Pulmonary artery endothelial cell (primary cell): ENCODE measurements at places on chromosomes 2 and 18. TPM values are rescaled to one million over a fixed set of nuclear protein-coding genes. Genes with fewer than 3 reads are reported as not detected.

The SLC40A1 gene
- 15.6 and 109 TPM in 2 replicates for total RNA-seq

The CPS1 gene
- 3.9 and 18.0 TPM in 2 replicates for total RNA-seq

The FKBP7 gene
- 17.8 and 26.2 TPM in 2 replicates for total RNA-seq

The TCF4 gene
- 292 and 339 TPM in 2 replicates for total RNA-seq

The CCDC68 gene
- total RNA-seq = 1.1 and 1.6 TPM in 2 replicates

The ATG16L1 gene
- 48.3 and 51.5 TPM in 2 replicates for total RNA-seq

The ESPNL gene
- total RNA-seq = under 0.01 TPM in 1 of 2 replicates, not detected in the other

The CD226 gene
- total RNA-seq = 0.04 and 0.13 TPM in 2 replicates

The PIGN gene
- total RNA-seq = 37.8 and 53.9 TPM in 2 replicates

GRCh38 chr18:48789259-48789812 lies 161.4 kb downstream of the SMAD7 start:
- no peak for DNase-seq

- DNase-seq = no peak
Observed at GRCh38 chr18:22831441-22831904, 101.7 kb upstream of the RBBP8 start.

DNA sequence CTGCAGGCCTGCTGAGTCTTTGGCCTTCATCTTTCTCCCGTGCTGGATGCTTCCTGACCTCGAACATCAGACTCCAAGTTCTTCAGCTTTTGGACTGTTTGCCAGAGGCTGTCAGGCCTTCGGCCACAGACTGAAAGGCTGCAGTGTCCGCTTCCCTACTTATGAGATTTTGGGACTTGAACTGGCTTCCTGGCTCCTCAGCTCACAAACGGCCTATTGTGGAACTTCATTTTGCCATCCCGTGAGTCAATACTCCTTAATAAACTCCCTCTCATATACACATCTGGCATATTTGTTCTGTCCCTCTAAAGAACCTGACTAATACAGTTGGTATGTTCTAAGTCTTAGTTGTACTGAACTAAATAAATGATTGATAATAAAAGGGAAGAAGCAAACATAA lies 702.8 kb upstream of the LINC00305 start:
- DNase-seq = no peak

DNA sequence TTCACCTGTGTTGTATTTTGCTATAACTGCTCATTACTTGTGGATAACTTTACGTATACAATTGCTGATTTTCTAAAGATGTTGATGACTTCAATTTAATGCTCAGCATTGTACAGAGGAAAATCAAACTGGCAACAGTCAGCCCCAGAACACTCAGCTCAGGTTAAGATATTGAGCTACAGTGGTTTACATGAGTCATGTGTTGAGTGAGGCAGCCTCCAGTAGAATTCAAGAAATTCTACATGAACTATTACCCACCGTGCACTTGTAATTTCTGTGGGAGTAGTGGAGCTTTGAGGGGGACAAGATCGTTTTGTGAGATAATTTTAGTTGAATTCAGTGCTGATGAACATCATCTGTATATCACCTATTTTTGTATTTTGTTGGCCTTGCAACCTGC lies 292.3 kb downstream of the ALPK2 start:
- DNase-seq = no peak

- DNase-seq = no peak
Observed at GRCh38 chr2:150587547-150588505, 100.4 kb upstream of the RND3 start.

- DNase-seq = no peak
Observed at GRCh38 chr2:11175293-11175795, 20.1 kb downstream of the SLC66A3 start.

- DNase-seq = no peak
Observed at GRCh38 chr18:11411048-11411447, 198.3 kb upstream of the SLC35G4 start.

DNA sequence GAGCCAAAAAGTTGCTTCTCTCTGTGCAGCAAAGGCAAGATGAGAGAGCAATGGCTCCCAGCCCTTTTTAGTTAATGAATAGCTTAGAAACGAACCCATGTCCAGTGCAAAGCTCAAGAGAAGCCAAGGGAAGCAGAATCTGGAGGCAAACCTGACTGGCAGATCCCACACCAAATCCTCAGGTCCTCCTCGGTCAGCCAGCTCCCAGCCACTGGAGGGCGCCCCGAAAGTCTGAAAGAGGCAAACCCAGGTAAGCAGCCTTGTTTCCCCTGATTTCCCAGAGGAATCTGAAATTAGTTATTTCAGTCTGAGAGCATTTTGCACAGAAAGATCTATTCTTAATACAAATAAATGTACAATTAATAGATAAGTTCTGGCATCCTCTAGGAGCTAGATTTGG lies 71.3 kb upstream of the PID1 start:
- no peak for DNase-seq

- DNase-seq = no peak
Observed at GRCh38 chr2:1638281-1638860, 105.9 kb downstream of the PXDN start.

DNA sequence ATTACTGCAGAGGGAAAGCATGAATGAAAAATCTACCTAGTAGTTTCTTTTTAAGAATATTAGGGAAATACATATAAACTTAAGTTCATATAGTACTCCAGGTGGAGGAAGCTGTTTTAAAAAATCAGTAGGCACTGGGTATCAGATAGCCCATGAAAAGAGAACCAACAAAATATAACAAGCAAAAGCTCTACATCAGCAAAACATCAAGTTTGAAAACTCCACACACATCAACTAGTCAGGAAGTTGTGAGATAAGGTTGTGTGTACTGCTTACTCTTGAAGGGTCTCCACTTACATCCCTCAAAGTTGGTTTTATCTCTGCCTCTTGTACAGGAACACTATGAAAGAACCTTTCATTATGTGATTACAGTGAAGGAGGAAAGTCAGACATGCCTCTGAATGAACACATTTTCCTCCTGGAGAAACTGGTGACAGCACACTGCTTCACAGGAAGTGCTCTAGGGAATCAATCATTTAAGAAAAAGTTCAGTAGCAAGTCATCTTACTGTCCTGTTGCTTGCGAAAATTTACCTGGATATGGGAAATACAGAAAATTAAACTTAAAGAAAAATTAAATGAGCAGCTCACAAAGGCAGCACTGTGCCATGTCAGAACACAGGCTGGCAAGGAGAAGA lies 57.7 kb downstream of the THADA start:
- DNase-seq = no peak
